ENCODE measurements at places on chromosomes 1 and 21.

- no peak for DNase-seq
Measured at GRCh38 chr1:158185770-158186169, 5.1 kb downstream of the CD1D start.

- no peak for DNase-seq
Measured at GRCh38 chr1:35857830-35858229, 25.2 kb upstream of the AGO1 start.

DNA sequence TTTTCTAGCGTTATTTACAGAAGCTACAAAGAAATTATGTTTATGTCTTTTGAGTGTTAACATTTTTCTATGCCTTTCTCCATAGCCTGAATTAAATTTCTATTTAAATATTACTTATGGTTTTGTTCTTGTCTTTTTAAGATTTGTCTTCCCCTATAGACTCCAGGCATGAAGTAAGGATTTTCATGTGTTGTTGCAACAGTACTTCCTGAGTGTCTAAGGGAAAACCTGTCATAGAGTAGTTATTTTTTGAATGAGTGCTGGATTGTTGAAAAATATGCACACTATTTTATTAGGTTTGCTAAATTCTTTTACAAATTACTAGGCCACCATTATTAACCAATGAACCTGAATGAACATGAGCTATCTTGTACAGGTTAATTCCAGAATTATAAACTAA, 27.1 kb downstream of the SAMSN1 start:
- no peak for DNase-seq

GRCh38 chr1:207866471-207867135, 44.3 kb downstream of the CD34 start:
- DNase-seq: no peak

DNA sequence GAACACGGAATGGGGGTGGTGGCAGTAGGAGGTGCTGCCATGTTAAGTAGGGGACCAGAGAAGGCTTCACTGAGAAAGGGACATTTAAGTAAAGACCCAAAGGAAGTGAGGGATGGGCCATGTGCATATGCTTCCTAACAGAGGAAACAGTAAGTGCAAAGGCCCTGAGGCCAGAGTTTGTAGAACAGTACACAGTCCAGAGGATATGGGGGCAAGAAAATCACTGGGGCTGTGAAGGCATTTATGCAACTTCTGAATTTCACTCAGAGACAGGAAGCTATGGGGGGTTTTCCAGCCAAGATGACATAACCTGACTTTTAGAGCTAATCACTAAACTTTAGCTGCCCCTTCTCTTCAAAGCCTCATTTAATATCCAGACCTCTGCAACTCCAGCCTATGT, 202.5 kb upstream of the EDN2 start:
- DNase-seq: no peak

- no peak for DNase-seq
Measured at GRCh38 chr1:227673441-227673840, 61.7 kb downstream of the JMJD4 start.

DNA sequence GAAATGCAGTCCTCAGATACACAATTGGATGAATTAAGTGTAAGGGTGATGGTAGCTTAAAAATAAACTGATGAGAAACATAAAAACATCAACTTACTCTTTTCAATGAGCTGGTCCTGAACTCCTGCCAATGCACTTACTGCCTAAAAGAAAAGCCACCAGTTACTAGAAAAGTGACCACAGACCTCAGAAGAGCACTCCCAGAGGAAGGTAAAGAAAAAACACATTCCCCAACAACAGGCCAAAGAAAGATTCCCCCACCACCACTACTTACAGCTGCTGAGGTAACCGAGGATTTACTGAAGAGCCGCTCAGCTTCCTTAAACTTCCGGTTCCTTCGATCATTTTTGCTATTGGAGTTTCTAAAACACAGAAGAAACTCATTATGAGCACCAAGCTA, 5.4 kb downstream of the MEAF6 start:
- DNase-seq: no peak

GRCh38 chr1:8742022-8742924, 75.2 kb downstream of the RERE start:
- DNase-seq: no peak

GRCh38 chr1:212710566-212710965, 10.9 kb upstream of the BATF3 start:
- no peak for DNase-seq

GRCh38 chr1:12158357-12159092, 8.3 kb upstream of the TNFRSF1B start:
- DNase-seq: no peak

DNA sequence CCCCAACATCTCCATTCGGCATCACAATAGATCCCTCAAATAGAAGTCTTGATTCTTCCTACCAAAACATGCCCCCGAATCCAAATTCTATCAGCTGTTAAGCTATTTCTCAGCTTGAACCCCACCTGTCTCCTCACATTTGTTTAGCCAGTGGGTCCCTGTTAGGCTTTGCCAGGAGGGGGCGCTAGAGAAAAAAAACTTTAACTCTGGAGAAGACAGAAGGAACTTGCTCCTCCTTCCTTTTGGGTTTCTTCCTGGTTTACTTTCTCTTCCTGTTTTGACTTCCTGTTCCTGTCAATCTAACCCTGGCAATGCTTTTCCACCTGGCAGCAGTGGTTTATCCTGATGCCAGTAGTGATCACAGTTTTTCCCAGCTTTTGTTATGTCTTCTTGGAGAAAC, 95.6 kb upstream of the KCNK1 start:
- no peak for DNase-seq

DNA sequence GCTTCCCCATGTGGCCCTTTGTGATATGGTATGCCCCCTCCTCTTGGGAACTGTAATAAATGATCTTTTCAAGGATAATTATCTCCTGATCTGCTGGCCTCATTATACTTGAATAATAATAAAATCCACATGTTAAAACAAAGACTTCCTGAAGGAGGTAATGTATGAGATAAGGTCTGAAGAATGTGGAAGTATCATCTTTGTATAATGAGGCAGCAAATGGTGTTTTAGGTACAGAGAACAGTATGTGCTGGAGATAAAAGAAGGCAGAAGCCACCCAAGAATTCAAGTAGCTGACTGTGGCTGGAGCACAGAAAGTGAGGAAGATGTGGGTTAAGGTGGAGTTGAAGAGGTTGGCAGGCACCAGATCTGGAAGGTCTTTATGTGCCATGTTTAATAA, 12.8 kb upstream of the COG2 start:
- no peak for DNase-seq

- no peak for DNase-seq
Measured at GRCh38 chr1:230320804-230321203, 105.3 kb downstream of the PGBD5 start.

DNA sequence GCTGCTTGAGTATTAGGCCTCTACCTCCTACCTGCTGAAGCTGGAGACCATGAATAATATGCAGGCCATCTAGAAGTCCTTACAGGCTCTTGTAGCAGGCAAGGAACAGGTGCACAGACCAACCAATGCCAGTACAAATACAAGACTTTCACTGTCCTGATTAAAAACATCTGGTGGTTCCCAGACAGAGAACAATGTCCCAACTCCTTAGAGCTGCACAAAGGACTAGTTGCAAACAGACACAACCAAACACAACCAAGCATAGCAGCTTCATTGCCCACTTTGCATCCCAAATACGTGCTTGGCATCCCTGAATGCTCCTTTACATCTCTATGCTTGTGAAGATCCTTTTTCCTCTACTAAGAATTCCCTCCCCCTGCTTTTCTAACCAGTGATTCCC, 98.1 kb upstream of the CXADR start:
- no peak for DNase-seq

- no peak for DNase-seq
Measured at GRCh38 chr1:55478742-55479141, 263.6 kb upstream of the USP24 start.

DNA sequence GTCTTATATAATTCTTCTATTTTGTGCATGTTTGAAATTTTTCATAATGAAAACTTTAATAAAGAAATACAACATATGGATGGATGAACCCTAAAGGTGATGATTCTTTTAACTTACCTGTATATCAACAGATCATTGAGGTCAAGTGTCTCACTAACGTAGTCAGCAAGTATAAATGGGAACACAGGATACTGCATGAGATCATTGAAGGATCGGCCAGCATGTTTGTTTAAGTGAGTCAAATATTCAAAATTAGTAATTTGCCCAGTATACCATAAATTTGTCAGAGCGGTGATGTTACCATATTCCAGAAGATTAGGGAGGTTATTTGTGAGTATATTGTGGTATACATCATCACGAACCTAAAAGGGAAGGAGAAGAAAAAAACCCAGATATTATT, 71.0 kb upstream of the GNG4 start:
- no peak for DNase-seq

GRCh38 chr1:182700351-182700709, 15.9 kb upstream of the RGS8 start:
- DNase-seq: no peak

DNA sequence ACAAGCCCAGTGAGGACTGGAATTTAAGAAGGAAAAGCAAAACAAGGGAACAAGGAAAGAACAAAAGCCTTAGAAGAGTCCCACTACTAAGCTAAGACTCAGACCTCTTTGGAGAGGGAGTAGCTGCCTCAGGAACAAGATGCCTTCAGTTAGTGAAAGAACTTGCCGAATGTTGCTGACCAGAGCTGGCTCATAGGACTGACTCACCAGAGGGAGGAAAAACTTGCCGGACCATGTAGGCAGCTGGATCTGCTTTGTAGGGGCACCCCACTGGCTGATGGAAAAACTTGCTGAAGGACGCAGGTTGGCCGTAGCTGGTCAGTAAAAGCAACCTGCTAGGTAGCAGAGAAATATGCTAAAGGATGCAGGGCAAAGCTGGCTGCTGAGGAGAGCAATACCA, 15.3 kb upstream of the ZSWIM5 start:
- no peak for DNase-seq

- DNase-seq: no peak
Measured at GRCh38 chr1:41792485-41792770, 126.3 kb downstream of the HIVEP3 start.

DNA sequence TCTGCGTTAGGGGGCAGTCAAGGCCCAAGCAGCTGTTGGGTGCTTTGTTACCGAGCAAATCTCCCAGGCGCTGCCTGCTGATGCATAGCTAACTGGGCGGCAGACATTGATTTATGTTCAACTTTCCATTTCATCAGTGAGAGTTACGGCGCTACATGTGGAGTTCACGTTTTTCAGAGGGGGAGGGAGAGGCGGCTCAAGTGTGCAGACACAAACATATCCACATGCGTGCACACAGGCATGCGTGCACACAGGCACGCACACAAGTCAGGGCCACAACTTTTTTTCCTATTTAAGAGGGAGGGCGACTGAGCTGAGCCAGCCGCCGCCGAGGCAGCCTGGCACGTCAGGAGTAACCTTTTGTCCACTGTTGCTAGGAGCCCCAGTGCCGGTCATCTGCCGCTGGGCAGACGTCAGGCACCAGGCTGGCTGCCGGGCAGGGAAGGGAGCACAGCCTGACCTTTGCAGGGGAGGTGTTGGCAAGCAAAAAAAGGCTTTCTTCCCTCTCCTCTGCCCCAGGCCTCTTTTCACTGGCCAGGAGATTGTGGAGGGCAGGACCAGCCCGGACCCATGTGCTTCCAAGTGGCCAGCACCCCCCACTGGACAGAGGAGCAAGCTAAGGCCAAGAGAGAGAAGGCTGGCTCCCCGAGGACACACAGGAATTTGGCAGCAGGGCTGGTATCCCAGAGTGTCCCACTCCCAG, 73.3 kb downstream of the MRPL37 start:
- no peak for DNase-seq

DNA sequence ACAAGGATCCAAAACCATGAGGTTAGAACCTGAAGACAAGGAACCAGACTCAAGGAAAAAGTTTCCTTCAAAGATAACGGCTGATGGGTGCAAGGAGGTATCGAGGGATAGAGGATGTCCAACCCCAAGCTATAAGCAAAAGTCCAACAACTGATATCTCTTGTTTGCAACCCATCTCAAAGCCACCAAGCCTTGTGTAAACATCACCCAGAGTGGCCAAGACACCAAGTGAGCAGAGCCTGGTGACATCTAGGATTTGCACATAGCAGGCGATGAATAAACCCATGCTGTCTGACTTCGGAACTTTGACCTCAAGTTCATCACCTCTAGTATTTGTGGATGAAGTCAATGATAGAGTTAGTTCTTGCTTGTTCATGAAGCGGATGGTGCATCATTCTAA, 180.7 kb downstream of the ETS2 start:
- DNase-seq: no peak

DNA sequence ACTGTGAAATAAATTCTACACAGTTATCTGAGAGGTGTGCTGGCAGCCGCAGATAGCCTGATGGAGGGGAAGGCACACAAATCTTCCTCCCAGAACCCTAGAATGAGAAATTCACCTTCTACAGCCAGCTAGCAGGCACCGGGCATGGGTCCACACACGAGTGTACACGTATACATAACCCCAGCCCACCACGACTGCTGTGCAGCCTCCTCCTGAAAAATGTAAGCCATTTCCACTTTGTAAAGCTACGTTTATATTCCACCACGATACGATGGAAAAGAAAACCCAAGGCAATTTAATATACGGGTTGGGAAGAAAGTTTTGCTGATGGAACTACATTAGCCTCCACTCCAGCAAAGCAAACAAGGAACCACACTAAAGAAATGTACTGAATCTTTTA, 1.8 kb downstream of the BTG3 start:
- DNase-seq: no peak

- DNase-seq: no peak
Measured at GRCh38 chr1:37347104-37347649, 127.2 kb upstream of the ZC3H12A start.

GRCh38 chr1:179014123-179014522, 11.6 kb upstream of the FAM20B start:
- DNase-seq: no peak

DNA sequence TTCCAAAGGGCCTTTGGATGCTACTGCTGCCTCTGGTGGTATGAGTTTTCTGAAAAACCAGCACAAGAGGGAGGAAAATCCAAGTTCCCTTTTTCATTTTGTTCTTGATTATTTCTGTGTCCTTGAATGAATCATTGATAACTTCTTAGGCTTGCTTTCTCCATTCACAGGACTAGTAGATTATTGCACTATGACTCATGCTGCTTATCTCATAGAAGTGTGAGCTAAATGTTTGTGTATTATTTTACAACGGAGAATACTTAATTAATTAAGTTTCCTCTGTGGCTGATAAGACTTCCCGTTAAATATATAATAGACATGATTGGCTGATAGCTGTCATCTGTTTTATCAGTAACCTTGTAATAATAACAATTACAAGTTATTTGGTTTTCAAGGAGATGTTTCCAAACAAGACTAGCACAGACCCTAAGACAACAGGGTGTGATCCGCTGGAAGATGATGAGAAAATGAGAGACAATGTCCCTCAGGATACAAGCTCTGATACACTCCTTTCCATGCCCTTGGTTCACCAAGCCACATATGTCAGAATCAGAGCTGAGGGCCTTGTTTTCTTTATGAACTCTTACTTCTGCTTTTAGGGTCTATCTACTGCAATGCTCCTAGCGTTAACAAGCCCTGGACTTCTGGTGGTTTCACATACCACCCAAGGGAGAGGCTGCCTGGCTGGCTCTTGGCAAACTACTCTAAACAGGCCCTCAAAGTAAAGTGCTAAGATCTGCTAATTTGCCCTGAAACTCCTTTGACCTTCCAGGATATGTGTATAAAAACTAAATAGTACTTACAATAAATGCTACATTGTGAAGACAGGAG, 1078.3 kb downstream of the TTLL7 start:
- DNase-seq: no peak

Measured in GM12892 (cell line).